ENCODE measurements at places on chromosomes 12 and 14.

DNA sequence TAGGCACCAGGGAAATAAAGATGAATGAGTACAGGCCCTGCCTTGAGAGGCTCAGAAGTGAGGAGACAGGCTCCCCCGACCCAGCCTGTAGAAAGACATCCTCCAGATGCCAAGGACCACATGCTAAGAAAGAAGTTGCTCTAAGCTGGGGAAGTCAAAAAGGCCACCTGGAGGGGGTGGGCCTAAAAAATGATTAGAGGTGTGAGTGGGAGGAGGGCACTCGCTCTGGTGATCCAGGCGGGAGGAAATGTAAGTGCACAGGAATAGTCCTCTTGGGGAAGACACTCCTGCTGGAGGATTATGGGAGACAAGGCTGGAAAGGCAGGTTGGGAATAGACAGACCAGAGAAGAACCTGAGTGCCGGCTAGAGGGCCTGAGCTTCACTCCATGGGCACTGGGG lies 32.2 kb downstream of the SMUG1 start:
- no peak for DNase-seq

DNA sequence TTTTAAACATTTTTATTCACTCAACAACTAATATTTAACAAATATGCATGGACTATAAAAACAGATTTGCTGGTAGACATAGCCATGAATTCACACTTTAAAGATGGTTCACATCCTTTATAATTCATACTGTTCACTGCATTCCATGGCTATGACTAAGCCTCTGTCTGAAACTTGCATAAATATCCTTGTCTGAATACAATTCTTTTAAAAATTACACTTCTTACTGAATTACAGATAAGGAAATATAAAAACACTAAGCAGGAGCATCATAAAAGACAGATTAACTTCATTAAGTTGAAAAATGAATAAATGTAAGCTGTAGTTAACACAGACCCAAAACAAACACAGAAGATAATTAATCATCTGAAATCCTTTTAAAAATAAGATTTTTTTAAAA lies 53.8 kb downstream of the GXYLT1 start:
- DNase-seq = peak; percentile 14

GRCh38 chr14:48536318-48536717 lies 860.9 kb upstream of the MDGA2 start:
- no peak for DNase-seq

- DNase-seq = no peak
Measured at GRCh38 chr14:50984036-50984710, 39.9 kb upstream of the PYGL start.

DNA sequence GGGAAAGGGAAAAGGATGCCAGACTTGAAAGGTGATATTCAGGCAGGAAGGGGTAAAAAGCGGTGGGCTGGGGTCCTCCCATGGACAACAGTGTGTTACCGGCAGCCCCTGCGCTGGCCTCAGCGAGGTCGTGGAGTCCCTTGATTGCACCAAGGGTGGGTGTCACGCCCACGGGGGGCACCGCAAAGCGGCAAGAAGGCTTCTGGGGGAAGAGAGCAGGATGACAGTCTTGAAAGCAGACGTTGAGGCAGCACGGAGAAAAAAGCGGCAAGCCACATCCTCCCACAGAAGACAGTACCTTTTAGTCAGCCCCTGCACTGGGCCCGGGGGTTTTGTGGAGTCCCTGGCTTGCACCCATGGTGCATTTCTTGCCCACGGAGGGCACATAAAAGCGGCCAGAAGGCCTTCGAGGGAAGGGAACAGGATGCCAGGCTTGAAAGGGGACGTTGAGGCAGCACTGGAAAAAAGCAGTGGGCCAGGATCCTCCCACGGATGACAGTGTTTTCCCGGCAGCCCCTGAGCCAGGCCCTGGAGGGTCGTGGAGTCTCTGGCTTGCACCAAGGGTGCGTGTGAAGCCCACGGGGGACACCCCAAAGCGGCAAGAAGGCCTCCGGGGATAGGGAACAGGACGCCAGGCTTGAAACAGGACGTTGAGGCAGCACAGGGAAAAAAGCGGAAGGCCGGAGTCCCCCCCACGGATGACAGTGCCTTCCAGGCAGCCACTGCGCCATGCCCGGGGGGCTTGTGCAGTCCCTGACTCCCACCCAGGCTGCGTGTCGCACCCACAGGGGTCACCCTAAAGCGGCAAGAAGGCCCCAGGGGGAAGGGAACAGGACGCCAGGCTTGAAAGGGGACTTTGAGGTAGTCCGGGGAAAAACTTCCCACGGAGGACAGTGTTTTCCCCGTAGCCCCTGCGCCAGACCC lies 162.2 kb upstream of the ALG10B start:
- no peak for DNase-seq

Measured in hepatic stellate cell (primary cell).